Amygdala (tissue), 56 donors: ENCODE measurements at places on chromosomes 7 and 10.
A peak's percentile ranks its signal among the peaks of the same experiment; 100 is the strongest.

GRCh38 chr10:29007748-29008610 is 280.9 kb upstream of the LYZL1 start:
- no peak for DNase-seq

GRCh38 chr7:135653340-135654080 is 8.8 kb upstream of the STMP1 start:
- DNase-seq: no peak

GRCh38 chr7:108468246-108468645 is 12.0 kb upstream of the NRCAM start:
- no peak for DNase-seq

DNA sequence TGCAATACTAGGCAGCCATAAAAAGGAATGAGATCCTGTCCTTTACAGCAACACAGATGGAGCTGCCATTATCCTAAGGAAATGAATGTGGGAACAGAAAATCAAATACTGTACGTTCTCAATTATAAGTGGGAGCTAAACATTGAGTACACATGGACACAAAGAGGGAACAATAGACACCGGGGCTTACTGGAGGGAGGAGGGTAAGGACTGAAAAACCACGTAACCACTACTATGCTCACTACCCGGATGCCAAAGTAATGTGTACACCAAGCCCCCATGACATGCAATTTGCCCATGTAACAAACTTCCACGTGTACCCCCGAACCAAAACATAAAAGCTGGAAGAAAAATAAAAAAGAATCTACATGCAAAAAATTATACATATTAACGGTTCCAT is 587.0 kb downstream of the PARD3 start:
- no peak for DNase-seq

DNA sequence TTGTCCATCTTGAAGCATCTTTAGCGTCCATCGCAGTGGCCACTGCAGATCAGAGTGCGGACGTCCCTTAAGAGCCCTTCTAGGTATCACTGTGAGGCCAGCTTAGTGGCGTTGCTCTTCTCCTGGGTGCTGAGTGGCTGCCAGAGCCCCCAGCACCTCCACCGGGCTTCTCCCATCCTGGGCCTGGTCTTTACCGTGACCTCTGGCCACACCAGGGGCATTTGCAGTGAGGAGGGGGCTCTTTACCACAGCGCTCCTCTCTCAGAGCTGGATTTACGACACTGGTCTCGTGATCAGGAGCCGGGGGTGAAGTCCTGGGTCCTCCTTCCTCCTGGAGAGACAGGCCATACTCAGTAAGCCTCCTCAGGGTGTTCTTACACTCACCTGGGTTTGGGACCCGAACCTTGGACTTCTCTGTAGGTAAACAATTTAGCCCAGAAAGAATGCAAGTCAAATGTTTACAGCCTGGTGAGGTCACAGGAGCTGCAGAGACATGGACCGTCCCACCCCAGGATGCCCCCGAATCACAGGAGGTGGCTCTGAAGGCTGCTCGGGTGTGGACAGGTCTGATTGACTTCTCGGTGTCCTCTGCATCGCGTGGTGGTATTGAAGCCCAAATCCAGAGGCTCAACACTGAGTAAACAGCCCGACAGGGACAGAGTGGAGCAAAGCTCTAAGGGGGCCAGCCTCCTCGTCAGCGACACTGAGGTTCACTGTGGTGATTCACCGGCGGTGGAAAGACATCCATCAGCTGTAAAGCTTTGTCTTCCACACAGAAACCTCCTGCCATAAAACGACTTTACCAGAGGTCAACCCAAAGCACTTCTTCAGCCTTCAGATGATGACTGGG is 33.0 kb downstream of the JAKMIP3 start:
- DNase-seq: no peak

- no peak for DNase-seq
Measured at GRCh38 chr7:13933091-13933490, 56.4 kb downstream of the ETV1 start.

DNA sequence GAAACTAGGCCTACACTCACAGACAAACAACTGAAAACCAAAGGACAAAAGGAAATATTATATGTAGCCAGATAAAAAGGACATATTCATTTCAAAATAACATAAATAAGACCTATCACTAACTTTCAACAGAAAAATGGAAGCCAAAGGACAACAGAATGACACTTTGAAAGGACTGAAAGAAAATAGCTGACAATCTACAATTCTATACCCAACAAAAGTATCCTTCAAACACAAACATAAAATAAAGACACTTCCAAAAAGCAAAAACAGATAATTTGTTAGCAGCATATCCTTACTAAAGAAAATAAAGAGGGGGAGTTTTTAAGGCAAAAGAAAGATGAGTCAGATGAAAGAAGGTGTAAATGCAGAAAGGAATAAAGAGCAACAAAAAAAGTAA is 7.9 kb upstream of the ZNF746 start:
- DNase-seq: no peak

DNA sequence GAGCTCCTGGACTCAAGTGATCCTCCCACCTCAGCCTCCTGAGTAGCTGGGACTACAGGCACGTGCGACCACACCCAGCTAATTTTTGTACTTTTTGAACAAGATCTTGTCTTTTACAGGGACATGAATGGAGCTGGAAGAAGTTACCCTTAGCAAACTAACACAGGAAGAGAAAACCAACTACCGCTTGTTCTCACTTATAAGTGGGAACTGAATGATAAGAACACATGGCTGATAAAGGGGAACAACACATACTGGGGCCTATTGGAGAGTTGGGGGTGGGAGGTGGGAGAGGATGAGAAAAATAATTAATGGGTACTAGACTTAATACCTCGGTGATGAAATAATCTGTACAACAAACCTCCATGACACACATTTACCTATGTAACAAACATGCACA is 70.9 kb upstream of the INHBA start:
- no peak for DNase-seq

DNA sequence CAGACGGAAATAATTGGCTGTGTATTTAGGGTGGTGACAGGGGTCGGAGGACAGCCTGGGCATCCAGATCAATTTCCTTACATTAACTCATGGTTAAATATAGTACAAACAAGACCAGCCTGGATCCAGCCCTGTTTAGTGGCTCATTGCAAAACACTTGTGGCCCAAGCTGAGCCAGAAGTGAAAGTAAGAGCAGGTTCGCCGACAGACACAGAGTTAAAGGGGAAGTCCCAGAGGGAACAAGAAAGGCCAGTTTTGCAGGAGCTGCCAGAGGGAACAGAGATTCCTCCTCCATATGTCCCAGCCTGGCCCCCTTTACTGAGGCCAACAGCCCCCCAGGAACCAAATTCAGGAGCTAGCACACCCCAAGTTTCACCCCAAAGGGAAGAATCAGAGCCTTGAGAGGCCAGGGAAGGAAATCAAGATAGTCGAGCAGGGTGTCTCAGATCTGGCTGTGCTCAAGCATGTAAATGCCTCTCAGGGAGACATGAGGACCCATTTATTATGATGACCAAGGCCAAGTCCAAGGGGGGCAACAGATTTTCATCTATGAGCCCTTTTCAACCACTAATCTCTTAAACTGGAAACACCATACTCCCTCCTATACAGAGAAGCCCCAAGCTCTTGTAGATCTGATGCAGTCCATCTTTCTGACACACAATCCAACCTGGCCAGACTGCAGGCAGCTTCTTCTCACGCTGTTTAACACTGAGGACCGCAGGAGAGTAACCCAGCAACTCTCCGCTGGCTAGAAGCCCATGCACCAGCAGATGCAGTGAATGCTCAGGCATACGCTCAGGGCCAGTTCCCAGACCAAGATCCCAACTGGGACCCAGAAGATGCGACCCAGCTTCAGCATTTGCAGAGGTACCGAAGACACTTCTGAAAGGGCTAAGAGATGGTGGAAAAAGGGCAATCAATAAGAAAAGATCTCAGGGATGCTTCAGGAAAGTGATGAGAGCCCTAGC is 15.9 kb upstream of the ADCK2 start:
- DNase-seq: no peak

DNA sequence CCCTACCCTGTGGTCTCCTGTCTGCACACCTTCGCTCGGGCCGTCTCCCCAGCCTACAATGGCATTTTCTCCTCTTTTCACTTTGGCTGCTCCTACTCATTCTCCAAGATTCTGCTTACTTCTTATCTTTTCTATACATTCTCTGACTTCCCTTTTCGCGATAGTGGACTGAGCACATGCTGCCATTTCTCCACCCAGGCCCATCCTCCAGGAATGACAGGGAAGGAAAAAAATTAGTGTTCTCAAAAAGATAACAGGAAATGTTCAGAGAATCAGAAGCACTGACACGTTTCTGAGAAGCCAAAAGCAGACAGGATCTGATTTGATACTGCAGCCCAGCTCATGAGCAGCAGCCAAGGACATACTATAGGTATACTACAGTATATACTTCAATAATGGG is 6.4 kb upstream of the ANXA11 start:
- DNase-seq: no peak

DNA sequence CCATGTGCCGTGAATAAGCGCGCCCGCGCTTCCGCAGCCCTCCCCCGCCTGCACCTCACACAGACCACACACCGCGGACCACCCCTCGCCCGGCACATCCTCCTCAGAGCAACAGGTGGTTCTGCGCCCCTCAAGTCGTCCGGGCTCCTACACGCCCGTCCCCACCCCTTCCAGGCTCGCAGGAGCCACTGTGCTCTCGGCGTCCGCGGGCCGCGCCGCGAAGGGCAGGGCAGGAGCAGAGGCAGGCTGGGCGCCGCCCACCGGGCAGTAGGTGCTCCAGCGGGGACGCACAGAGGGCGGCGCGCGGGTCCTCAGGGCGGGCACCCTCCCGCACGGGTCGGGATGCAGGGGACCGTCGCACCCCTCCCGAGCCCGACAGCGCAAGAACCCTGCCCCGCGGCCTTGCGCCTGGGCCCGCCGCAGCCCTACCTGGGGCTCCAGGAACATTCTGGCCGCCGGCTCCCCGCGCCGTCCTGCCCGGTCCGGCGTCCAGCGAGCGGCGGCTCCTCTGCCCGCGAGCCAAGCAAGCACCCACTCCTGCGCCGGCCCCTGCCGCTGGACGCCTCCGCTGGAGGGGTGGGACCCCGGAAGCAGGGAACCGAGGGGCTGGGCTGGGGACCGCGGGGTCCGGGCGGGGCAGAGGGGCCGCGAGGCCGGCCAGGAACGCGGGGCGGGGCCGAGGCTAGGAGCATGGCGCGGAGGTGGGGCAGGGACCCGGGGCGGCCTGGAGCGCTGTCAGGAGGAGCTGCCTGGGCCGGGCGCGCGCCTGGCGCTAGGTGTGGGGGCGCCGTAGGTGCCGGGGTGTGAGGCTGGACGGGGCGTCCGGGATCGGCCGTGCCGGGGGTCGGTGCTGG is 37.4 kb downstream of the RASGEF1A start:
- DNase-seq: no peak

GRCh38 chr10:11472158-11472753 is 139.2 kb downstream of the USP6NL start:
- DNase-seq: peak; percentile 18

- no peak for DNase-seq
Measured at GRCh38 chr10:69466158-69466490, 14.9 kb downstream of the TSPAN15 start.

DNA sequence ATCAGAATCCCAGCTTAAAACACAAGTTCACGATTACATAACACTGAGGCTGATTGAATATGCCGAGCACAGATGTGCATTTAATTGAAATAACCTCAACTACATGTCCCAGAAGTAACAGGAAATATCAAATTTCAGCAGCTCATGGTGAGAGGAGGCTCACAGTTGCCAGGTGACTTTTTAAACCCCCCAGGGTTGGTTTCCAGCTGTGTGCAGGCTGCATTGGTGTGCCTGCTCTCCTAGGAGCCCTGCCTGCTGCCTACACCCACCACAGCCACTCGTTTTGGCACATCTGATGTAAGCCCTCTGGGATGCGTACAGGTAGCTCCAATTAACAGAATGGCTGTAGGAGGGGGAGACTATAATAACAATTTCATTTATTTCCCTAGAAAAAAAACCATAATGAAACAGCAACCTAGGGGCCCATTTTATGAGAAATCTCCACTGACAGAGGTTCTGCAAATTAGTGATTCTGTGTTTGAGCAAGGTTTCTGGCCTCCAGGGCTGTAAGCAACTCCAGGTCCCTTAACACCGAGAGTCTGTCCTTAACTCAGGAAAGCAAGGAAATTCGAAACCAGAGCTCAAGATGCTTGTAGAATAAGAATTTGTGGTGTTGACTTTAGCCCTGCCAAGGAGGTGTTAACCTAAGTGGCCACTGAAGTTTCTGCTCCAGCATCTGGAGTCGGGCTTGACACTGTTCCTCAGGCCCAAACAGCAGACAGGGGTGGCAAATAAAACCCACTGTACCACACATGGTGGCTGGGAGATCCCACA is 161.9 kb downstream of the BMPER start:
- DNase-seq: no peak

DNA sequence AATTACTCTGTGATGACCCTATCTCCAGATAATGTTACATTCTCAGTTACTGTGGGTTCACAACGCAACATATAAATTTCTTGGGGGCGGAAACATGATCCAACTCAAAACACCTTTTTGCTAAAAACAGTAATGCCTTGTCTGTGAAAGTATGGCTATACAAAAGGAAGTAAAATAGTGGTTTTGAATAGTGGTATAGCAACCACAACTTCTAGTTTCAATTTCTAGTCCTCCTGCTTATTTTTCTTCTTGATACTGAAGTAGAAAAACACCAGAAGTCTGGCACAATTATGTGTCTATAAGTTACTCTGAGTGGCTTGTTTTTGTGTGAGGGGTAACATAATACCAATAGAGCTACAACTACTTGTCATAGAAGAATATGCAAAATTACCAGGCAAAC is 21.5 kb upstream of the ZNF800 start:
- no peak for DNase-seq

GRCh38 chr7:99728615-99729014 is 6.4 kb downstream of the CYP3A7 start:
- DNase-seq: no peak

- DNase-seq: no peak
Measured at GRCh38 chr10:23015021-23015707, 80.2 kb upstream of the MSRB2 start.

- DNase-seq: no peak
Measured at GRCh38 chr7:142488842-142489241, 231.0 kb upstream of the PRSS58 start.

DNA sequence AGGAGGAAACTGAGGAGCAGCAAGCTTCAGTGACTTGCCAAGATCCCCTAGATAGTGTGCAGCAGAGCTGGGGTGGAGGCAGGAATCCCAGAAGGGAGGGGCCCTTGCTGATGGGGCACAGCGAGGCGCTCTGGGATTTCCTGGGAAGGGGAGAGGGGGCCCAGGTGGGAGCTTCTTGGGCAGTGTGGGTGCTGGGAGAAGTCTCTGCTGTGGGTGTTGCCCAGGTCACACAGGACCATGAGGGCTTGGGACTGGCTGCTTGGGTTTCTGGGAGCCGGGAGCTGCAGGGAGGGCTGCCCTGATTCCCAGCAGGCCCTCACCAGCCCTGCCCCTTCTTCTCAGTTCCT is 55.2 kb downstream of the TSPAN15 start:
- DNase-seq: no peak

DNA sequence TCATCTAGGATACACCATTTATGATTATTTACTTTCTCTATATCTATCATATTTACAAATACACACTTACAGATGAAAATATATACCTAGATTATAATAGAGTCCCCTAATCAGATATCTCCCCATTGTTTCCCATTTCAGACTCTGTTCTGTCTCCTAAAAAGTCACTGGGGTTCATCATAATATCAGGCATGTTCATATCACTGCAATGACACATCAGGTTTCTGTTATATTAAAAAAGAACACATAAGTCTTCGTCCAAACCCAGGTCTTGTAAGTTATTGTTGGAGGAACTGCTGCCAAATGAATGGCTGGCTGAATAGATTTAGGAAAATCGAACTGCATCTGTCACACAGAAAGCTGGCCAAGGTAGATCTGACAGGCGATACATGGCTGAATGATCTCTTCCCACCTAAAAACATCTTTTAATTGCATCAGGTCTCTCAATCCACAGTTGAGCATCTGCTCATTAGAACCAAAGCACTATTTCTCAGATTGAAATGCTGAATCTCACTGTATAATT is 178.7 kb downstream of the CACNA2D1 start:
- no peak for DNase-seq
